ENCODE measurements at places on chromosomes 4 and X.

DNA sequence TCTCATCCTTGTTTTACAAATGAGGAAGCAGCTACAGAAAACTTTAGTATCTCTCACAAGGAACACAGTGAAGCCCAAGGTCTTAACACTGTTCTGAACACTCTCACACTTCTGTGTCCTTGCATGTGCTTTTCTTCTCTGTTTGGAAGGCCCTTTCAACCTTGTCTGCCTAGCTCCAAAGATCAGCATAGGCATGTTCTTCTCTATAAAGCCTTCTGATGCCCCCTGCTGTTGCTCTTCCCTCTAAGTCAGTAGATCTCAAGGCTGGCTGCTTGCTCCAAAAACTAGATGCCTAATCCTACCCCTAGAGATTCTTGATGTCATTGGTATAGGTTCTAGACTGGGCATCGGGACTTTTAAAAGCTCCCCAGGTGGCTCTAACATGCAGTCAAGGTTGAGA lies 5.9 kb downstream of the APOO start:
- peak; percentile 42 for DNase-seq

- no peak for DNase-seq
These were observed 856 bp downstream of the SLC9B1 start for GRCh38 chr4:103018391-103019307.

GRCh38 chrX:44432641-44433040 lies 89.2 kb upstream of the EFHC2 start:
- DNase-seq = no peak

DNA sequence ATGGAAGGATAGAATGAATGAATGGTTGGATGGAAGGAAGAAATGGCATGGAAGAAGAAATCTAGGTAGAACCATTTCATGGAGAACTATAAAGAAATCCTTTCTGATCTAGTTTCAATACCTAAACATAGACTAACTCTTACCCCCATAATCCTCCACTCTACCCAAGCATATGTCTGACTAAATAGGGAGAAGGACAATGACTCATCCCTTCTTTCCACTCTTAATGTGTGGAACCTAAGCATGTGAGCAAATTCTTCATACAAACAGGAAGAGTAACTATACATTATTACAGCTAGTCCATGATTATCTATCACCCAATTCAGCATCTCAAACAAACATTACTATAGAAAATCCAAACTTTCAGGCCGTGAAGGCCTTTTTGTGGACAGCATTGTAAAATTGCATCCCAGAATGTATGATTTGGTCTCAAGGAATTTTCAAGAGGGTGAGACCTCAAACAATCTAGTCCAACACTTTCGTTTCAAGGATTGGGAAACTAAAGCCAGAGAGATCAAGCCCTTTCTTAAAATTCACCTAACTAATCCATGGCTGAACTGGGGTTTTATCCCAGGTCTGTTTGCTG lies 11.2 kb downstream of the C1QTNF7 start:
- no peak for DNase-seq

DNA sequence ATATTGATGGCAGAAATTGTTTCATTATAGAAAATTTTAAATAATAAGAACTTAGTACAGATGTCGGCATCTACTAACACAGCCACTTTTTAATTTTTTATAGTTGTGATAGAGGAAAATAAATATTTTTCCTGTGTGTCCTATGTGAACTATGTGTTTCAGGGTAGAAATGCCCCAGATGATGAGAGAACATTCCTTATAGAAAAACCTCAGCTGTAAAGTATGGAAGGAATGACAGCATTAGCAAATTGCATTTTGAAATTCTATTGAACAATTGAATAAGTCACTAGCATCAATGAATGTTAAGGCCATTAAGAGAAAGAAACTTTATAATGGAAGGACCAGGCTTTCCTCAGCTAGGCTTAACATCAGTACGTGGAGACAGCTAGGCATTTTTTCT lies 149.2 kb downstream of the CFAP299 start:
- no peak for DNase-seq

GRCh38 chr4:180811556-180811955 lies 1431.6 kb upstream of the TENM3 start:
- DNase-seq = no peak

DNA sequence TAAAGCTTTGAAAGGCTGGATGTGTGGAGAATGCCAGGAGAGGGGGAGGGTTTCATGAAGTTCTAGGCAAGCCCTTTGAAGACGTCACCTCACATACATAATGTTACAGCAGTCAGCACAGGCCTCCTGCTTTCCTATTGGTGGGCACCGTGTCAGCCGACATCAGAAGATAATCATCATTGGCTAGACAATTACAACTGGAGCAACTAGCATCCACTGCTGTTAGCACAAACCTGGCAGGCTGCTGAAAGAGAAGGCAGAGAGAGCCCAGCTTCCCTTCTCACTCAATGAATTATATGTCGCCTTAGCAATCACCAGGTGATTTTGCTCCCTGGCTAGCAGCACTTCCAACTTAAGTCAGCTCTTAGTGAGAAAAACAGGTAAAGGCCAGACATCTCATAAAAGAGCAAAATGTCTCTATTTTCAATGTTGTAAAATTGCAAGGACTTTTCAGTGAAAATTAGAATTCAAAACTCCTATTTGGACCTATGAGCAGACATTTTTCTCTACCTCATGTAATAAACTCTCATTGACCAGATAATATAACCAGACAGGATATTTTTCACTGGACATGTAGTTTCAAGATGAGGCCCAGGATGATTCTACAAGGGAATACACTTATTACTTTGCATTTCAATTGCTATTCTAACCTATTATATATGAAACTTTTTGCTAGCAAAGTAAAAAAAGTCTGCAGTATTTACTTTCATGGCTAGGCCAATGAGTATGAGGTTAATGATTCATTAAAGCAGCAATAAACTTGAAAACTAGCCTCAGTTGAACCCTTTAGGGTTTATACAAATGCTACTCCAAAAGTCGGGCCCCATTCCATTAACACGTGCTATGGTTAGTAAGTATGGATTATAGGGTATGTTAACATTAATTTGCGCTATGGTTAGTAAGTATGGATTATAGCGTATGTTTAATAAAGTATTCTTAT lies 4.3 kb downstream of the ELOVL6 start:
- peak; percentile 97 for DNase-seq

DNA sequence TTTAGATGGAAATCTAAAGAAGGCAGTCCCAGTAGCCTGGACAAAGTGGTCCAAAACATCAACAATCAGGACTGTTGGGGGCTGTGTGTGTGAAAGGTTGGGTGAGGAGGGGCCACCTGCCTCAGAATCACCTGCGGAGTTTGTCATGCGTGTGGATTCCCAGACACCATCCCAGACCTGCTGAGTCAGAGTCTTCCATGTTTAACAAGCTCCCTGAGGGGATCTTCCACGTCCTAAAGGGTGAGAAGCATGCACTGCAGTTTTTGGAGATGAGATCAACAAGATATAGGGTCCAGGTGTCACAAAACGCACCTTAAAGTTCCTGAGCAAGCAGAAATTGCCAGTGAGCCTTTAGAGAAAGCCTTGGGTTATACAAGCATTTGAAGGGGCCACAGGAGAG lies 207.0 kb upstream of the FAM9B start:
- no peak for DNase-seq

GRCh38 chr4:171484681-171485080 lies 328.5 kb upstream of the GALNTL6 start:
- no peak for DNase-seq

DNA sequence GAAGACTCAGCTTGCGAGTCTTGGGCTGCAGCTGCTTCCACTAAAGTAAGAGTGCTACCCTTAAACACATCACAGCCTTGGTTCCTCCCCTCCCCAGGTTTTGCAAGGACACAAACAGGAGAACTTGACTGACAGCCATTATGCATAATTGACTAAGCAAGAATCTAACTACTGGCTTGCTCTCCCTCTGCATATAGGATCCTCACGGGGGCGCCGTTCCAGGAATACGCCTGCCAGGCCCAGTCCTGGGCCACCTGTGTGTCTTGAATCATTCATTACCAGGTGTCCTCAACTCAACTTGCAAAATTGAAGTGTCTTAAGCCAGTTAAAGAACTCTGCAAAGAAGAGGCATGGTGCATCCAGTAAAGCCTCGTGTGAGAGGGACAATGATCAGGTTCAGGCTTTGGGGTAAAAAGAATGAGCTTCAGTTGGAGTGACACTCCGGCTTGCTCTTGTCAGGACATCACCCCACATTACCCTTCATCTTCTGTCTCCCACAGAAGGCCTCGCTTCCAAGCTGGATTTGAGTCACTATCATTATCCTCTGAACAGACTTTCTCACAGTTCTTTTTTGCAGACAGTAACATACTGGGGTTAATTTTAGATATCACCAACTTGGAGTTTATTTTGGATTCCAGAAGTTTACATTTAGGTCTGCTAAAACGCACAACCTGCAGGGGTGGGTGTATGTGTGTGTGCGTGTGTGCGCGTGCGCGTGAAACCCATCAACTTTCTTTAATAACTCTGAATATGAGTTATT lies 273.5 kb upstream of the HS3ST1 start:
- DNase-seq = no peak

- DNase-seq = no peak
These were observed 529 bp downstream of the DHRSX start for GRCh38 chrX:2500091-2500802.

GRCh38 chrX:64427281-64427680 lies 32.0 kb upstream of the MTMR8 start:
- no peak for DNase-seq

GRCh38 chrX:39869846-39870601 lies 227.7 kb downstream of the BCOR start:
- DNase-seq = peak; percentile 26

Data from kidney epithelial cell (primary cell).